Peyer's patch (tissue), 4 donors: ENCODE measurements at places on chromosomes 12 and 14. TPM values are rescaled to one million over a fixed set of nuclear protein-coding genes. Genes with fewer than 3 reads are reported as not detected.

The ZCCHC8 gene
- 20.5 TPM for total RNA-seq

The CKAP4 gene
- total RNA-seq: 24.5 TPM

- no peaks in the 10 kb centered on the region for H3K36me3 ChIP-seq
- H3K27me3 ChIP-seq: no peaks in the 10 kb centered on the region
- no peak overlapping the region for H3K4me3 ChIP-seq
- H3K27ac ChIP-seq: no peak overlapping the region
- peak; percentile 89 for DNase-seq
These were observed 59.0 kb upstream of the SCN8A start for GRCh38 chr12:51531978-51532497.

DNA sequence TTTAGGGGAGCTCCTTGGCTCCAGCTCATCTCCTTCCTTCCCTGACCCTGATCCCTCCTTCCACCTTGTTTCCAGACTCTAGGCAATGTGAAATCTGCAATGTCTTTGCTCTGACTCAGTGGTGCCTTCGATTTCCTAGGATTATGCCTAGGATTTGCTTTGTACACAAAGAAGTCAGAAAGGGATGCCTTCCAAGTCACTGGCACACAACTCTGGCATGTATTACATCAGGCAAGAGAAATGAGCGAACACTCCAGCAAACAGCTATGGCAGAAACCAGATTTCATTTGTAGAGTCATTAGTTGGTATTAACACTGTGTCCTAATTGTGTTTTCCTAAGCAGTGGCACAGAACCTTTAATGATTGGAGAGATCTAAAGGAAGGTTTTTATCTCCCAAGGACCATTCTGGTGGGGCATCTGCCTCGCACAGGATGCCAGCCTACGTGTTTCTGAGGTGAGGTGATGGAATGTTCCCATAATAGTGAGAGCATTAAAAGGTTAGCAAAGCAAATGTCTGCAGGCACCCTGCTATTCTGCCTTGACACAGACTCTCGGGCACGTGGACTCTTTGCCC is 84.9 kb downstream of the WSCD2 start:
- H3K27me3 ChIP-seq: no peaks in the 10 kb centered on the region
- H3K4me3 ChIP-seq: no peak overlapping the region
- no peaks in the 10 kb centered on the region for H3K4me1 ChIP-seq
- no peak overlapping the region for H3K27ac ChIP-seq

DNA sequence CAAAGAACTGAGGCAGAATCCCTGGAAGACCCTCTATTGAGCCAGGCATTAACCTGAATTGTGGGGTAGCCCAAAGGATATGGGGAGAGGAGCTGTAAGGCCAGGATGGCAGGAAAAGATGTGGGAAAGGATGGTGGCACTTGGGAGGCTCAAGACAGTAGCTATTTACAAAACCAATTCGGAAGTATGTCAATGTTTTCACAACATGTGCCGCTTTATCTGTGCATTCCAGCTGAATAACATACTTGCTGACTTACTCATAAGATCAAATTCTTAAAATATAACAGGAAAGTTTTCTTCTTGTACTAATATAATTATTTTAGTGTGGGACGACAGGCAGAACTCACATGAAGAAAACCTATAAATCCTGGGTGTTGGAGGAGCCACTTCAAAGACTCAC is 10.6 kb downstream of the BBS10 start:
- H3K36me3 ChIP-seq: no peaks in the 10 kb centered on the region
- H3K27me3 ChIP-seq: no peaks in the 10 kb centered on the region
- no peak for DNase-seq
- no peak overlapping the region for H3K4me3 ChIP-seq
- H3K27ac ChIP-seq: no peak overlapping the region

GRCh38 chr14:65476273-65476941 is 63.9 kb downstream of the FUT8 start:
- no peaks in the 10 kb centered on the region for H3K4me1 ChIP-seq
- no peak overlapping the region for H3K4me3 ChIP-seq
- no peaks in the 10 kb centered on the region for H3K27me3 ChIP-seq
- H3K27ac ChIP-seq: no peak overlapping the region
- no peak for DNase-seq
- no peaks in the 10 kb centered on the region for H3K36me3 ChIP-seq

- no peaks in the 10 kb centered on the region for H3K4me1 ChIP-seq
- no peak overlapping the region for H3K27ac ChIP-seq
- H3K27me3 ChIP-seq: no peaks in the 10 kb centered on the region
- no peak overlapping the region for H3K4me3 ChIP-seq
- no peaks in the 10 kb centered on the region for H3K36me3 ChIP-seq
These were observed 155.2 kb upstream of the AVPR1A start for GRCh38 chr12:63305901-63306875.

DNA sequence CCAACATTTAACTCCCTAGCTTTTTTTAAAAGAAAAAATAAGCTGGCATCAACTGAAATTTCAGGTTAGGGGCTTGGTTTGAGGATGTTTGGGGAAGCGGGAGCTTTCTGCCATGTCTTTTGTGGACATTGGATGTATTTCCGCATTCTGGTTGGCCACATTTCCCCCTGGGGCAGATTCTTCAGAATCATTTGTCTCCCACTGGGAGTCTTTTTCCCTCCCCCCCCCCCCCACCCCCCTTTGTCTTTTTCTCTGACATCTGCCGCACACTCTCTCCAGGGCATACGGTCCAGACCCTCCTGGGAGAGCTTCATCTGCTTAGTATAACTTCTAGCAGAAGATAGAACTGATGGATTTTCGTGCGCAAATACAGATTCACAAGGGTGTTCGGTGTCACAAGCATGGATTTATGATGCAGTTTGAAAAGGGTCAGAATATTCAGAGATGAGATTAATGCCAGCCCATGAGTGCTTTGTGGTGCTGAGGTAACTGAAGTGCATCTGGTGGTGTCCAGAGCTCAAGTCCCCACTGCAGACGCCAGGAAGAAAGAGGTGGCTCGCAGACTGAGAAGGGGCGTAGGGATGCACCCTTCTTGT is 40.2 kb downstream of the ETV6 start:
- DNase-seq: no peak
- no peak overlapping the region for H3K27ac ChIP-seq
- H3K4me3 ChIP-seq: no peak overlapping the region
- H3K27me3 ChIP-seq: no peaks in the 10 kb centered on the region

DNA sequence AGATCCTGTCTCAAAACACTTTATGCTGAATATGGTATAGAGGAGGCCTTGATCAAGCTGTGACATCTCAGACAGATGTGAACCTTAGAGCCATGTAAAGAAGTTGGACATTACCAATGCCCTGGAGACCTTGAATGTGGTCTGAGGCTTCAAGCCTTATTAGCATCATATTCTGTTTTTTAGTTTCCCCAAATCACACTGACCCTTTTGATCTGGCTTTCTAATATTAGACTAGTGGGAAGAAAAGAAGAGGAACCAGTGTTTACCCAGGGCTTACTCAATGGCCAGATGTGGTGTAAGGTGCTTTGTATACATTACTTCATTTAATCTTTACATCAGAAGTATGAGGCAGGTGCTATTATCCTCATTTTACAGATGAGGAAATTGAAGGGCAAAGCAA is 10.6 kb upstream of the TBPL2 start:
- DNase-seq: no peak
- no peak overlapping the region for H3K4me3 ChIP-seq
- H3K27ac ChIP-seq: no peak overlapping the region
- H3K36me3 ChIP-seq: no peaks in the 10 kb centered on the region
